NCI-H526 (cell line): ENCODE measurements at places on chromosomes 7 and 10.

GRCh38 chr10:111078505-111079185 lies 1.8 kb downstream of the ADRA2A start:
- no peak for DNase-seq

GRCh38 chr7:27992097-27992496 lies 188.5 kb downstream of the JAZF1 start:
- no peak for DNase-seq

DNA sequence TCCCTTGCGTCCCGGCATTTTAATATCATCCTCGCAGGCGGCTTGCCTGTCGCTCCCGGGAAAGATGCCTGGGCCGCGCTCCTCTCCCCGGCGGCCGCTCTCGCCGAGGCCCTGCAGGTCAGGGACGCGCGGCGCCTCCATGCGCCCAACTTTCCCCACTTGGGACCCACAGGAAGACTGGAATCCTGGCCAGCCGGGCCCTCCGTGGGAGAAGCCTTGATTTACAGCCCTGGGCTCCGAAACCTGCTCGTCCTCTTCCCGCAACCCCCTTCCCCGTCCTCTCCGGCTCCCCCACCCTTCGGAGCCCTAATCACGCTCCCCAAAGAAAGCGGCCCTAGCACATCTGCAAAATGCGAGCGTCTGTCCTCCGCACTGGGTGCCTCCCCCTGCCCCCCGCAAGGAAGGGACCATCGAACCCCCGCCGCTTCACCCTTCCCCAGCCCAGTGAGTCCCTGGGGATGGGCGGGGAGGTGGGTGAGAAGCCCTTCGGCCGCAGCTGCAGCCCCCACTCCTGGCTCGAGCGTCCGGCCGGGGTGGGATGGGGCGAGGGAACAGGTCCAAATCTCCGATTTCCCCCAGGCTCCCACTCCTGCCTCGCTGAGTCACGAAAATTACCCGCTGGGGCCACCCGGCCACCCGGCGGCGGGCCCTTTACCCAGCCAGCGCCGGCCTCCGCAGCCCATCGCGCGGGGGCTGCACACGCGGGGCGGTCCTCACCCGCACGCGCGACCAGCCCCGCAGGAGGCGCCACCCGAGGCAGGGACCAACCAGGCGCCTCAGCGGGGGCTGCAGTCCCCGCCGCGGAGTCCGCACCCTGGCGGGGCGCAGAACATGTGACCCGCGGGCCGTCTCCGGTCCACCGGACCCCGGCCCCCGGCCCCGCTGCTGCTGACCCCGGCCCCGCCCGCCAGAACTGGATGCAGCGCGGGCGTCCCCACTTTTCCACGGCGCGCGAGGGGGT lies 695 bp downstream of the HSPA12A start:
- no peak for DNase-seq

GRCh38 chr7:99619571-99620130 lies 2.9 kb downstream of the ZSCAN25 start:
- no peak for DNase-seq

GRCh38 chr7:139687980-139688632 lies 89.7 kb downstream of the HIPK2 start:
- no peak for DNase-seq

DNA sequence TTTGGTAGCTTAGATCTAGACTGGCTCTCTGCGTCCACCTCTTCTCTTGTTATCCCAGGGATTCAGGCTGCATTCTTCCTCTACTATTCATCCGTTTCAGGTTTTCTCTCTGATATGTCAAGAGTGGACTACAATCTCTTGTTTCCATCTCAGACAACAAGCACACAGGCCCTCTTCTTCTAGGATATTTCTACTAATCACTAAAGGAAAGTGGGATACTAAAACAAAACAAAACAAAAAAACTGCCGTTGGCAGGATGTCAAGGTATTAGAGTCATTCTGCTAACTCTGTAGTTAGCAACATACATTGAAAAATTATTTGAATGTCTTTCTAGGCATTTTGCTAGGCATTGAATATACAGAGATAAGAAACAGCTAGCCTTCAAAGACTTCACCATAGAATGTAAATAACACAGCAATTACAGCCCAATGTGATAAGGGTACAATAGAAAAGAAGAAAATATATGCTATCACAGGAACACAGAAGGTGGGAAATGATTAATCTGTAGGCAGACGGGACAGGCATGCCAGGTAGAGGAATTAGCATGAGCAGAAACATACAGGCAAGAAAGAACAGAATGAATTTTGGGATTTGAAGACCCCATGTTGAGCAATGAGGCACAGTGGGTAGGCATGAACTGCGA lies 210.5 kb downstream of the CSTF2T start:
- no peak for DNase-seq

DNA sequence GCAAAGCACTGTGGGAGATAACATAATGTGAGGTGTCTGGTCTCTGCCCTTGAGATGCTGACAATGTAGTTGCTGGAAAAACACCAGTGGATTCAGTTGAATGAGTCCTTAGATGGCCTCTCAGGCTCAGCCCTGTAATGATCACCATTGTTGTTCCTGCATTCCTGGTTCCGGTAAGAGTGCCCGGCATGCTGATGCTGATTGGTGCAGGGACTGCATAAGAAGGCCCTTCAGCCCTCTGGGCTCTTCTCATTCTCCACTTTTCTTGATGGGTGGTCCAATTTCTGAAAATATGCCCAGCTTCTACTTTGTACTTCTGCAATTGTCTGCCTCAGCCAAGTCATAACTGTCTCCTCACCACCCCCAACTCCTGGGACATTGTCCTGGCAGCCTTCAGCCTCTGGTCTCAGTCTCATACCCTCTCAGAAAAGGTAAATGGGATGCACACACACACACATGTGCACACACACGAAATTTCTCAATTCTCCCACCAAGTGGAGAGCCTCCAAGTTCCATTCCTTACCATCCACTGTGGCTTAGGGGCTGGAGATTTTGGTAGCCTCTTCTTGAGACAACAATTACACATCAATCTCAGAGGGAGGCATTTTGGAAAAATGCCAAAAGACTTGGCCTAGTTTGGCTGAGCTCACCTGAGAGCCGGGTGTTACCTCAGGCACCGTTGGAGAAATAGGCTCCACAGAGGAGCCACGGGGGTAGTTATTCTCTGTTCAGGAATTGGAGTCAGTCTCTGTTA lies 314.9 kb downstream of the RPS24 start:
- no peak for DNase-seq
